CD4-positive, alpha-beta T cell (primary cell): ENCODE measurements at places on chromosomes 2 and 18.

DNA sequence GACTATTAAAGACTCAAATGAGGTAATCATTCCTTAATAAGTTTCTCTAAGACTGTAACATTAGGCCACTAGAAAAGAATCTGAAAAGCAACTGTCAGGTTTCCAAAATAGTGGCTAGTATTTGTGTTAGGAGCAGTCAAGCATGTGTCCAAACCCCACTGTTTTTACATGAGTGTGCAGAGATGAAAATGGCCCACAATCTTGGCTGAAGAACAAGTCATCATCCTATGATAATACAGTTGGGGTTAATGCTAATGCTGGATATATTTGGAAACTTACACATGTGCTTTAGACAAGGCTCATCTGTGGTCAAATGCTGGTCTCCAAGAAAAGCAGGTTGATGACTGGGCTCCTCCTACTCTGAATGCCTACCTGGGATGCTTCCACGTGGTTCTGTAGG lies 73.6 kb downstream of the MAIP1 start:
- no peak for DNase-seq

DNA sequence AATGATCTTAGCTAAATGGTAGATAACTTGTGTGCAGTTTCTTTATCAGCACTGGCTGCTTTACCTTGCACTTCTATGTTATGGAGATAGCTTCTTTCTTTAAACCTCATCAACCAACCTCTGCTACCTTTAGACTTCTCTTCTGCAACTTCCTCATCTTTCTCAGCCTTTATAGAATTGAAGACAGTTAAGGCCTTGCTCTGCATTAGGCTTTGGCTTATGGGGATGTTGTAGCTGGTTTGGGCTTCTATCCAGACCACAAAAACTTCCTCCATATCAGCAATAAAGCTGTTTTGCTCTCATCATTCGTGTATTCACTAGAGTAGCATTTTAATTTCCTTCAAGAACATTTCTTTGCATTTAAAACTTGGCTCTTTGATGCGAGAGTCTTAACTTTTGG lies 123.7 kb downstream of the PIK3C3 start:
- no peak for DNase-seq

GRCh38 chr18:22268641-22269128 lies 99.3 kb downstream of the GATA6 start:
- DNase-seq = no peak

- DNase-seq = no peak
Measured at GRCh38 chr2:118614841-118615271, 232.6 kb downstream of the EN1 start.

GRCh38 chr2:16240402-16240801 lies 300.1 kb downstream of the MYCN start:
- DNase-seq = no peak

DNA sequence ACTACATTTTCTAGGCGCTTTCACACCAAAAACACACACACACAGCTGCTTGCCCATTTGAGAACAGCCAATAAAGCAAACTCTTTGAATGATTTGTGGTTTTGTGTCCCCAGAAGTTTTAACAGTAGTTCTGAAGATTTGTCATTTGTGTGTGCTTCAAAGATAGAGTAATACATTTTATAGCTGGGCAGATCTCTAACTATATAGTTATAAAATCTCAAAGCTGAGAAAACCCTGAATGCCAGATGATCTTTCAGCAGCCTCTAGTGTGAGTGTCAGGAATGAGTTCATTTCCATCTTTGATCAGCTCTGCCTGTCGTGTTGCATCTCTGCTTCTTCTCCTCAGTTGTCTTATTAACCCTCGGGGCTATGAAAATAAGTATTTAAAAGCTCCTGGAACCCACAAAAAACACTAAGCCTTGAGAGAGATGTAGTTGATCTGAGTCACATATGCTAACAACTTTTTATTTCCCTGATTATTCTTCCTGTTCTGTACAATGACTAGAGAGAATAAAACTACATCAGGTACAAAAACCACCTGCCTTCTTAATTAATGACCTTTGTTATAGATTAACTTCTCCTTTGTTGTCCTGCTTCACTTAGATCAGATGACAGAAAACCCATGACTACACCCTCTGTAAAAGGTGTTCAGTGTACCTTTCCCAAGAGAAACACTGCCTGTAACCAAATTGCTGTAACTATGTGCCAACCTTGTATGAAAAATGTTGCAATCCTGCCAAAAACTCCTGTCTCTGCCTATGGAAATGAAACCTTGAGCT lies 30.0 kb upstream of the SLC3A1 start:
- no peak for DNase-seq

DNA sequence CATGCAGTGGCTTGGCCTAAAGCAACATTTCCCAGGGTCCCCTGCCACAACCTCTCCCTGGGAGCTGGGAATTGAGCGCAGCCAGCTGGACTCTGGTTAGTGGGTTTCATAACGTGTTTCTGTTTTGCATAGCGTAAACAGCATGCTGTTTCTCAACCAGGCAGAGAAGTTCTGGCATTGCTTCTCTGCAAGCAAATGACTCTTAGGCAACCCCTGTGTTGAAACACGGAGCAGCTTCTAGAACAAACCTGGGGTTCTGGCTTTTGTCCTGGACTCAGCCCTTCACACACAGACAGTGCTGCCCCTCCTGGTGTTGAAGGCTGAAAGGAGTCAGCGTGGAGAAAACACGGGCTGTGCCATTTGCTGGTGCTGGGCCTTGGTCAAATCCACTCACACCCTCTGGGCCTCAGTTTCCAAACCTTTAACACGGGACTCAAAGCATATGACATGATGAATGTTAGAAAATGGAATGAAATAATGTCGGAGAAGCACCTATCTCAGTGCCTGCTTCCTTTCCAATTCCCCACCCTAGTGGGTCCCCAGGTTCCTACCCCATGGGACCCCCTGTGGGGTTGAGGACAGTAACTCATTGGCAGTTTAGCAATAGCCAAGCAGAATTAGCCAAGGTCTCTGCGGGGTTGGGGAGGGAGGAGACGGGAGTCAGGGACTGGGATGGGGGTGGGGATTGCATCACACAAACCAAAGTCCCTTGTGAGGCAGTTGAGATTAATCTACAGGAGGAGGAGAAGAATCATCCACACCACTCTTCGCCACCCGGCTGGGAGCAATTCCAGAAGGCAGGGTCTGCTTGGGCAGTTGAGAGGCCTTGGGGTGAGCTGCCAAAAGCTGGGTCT lies 30.2 kb upstream of the IL1R2 start:
- DNase-seq = peak; percentile 13

GRCh38 chr18:25112821-25113434 lies 239.0 kb downstream of the ZNF521 start:
- no peak for DNase-seq

DNA sequence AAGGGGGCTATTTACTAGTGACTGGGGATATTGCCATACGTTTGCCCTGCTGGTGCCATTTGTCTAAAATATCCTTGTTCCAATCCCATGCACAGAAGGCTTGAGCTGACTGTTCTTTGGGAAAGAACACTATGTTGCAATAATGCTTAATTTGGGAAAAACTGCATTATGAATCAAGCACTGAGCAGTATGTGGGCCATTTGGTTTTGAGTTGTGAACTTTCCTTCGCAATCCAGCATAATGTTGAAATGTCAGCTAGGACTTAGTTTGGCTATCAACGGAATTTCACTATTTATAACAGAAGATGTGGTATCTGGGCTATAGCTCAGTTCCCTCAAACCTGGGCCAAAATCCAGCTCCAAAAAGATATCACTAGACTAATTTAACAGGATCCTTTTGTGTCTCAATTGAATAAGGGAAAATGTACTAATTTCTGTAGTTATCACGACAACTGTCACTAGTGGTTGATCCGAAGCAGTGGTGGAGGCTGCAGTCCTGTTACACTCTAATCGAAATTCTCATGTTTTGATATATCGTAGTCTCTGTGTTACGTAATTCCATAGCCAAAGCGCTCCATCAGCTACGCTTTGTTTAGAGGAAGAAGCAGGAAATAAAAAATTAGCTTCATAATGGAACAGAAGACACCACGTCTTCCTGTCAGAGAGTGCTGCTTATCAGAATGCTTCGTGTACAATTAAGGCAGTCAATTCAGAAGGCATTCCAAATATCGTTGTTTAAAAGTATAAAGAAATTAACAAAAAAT lies 686.8 kb upstream of the SALL3 start:
- no peak for DNase-seq
